ENCODE measurements at places on chromosomes 11 and 22. TPM values are rescaled to one million over a fixed set of nuclear protein-coding genes. Genes with fewer than 3 reads are reported as not detected.

DNA sequence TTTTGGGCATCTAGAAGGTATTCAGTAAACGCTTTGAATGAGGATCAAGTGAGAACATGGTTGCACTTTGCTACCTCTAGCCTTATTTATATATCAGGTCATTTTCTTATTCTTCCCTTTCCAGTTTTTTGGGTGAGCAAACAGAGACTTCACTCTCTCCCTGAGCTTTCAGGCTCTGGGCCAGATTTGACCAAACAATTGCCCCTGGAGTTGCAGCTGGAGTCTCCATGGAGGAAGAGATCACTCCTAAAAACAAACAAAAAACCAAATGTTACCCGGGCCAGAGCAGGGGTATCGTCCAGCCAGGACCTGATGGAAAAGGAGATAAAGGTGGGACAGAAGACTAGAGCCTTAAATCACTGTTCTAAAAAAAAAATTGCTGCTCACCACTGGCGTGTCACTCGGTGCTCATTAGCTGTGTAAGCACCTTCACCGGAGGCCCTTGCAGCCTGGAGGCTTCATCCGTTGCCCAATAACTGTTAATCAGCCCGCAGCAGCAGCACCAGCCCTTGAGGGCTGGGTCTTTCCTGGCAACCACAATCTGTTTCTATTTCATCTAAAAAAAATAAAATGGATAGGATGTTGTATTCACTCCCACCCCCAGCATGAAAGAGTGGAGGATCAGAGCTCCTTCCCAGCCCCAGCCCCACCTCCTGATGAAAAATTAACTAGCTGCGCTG is 125.0 kb downstream of the PKNOX2 start:
- DNase-seq, result no peak

DNA sequence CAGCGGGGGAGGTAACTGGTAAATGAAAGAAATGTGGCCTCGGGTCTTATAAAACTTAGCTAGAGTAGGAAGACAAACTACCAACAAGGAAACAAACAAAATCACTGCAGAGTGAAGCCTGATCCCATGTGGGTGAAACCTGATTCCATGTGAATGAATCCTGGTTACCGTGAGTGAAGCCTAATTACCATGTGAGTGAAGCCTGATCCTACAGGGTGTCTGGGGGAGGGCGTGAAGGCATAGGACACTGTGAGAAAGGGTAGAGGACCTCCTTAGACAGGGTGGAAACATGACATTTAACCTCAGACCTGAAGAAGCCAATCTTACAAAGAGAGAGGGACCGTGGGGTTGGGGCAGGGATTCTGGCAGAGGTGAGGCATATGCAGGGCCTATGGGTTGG is 106.2 kb upstream of the USP47 start:
- DNase-seq, result no peak

Gene PTGDR2
- under 0.01 TPM for total RNA-seq

DNA sequence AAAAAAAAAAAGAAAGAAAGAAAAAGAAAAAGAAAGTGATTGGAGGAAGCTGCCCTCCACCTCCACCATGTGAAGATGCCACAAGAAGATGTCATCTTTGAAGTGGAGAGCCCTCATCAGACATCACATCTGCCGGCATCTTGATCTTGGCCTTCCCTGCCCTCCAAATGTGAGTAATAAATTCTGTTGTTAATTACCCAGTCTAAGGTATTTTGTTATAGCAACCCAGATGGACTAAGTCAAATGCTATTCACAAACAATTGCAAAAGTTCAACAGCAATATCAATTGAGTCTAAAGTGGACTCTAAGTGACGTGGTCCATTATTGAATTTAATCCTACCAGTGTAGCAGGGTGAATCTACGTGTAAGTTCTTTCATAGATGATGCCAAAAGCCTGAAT is 55.9 kb upstream of the NUP160 start:
- peak; percentile 64 for DNase-seq

- peak; percentile 17 for DNase-seq
Observed at GRCh38 chr11:27977031-27977430, 130.9 kb downstream of the KIF18A start.

- no peak for DNase-seq
Observed at GRCh38 chr11:119299416-119299815, 17.5 kb downstream of the MCAM start.

GRCh38 chr11:68832476-68833181 is 9.1 kb downstream of the CPT1A start:
- DNase-seq, result no peak

- no peak for DNase-seq
Observed at GRCh38 chr11:9222654-9223053, 42.5 kb downstream of the DENND5A start.

Gene OR52N4
- not detected for total RNA-seq

DNA sequence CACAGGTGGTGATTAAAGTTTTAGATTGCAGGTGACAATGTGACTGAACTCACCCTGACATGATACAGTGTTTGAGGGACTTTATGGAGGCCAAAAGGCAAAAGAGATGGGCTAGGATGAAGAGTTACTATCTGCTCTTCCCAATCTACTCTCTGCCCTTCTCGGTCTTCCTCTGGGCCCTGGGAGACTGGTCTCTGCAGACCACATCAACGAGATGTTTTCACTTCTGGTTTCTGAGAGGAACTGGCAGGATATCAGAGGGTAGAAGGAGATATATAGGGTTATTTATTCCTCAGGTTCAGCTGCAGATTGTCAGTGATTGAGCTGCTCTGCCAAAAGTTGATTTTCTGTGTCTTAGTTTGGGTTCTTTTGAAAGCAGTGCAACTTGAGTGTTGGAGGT is 32.4 kb upstream of the CD44 start:
- no peak for DNase-seq

DNA sequence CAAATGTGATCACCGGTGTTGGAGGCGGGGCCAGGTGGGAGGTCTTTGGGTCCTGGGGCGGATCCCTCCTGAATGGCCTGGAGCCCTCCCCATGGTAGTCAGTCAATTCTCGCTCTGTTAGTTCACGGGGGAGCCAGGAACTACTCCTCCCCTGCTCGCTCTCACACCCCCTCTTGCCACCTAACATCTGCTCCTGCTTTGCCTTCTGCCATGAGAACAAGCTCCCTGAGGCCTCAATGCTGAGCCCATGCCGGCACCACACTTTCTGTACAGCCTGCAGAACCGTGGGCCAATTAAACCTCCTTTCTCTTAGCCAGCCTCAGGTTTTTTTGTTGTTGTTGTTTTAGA is 135.7 kb downstream of the SHANK2 start:
- DNase-seq, result no peak

Gene USH1C
- not detected for total RNA-seq

DNA sequence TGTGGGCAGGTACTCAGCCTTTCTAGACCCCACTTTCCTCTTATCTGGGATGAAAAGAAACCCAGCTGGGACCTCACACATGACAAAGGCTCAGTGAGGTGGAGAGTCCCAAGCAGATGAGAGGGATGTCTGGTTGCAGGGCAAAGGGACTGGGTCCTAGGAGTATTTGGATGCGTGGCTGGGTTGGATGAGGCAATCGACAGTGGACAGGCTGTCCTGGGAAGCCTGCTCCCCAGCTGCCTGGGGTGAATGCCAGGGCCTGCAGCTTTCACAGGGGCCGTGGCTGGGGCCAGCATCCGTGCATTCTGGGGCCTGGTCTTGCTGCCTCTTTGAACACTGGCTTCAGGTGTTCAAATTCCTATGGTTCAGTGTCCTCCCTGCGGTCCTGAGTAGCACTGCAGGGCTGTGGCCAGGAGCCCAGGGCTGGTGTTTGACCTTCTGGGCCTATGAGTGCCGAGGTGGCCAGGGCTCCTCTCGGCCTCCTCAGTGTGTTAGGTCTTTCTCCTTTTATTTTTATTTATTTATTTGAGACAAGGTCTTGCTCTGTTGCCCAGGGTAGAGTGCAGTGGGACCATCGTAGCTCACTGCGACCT is 65.3 kb downstream of the MCM5 start:
- DNase-seq, result no peak

Gene OR51I1
- total RNA-seq, result not detected

- DNase-seq, result no peak
Observed at GRCh38 chr11:861105-861479, 18.4 kb downstream of the TSPAN4 start.

GRCh38 chr11:22991196-22991595 is 130.9 kb upstream of the CCDC179 start:
- no peak for DNase-seq

- DNase-seq, result peak; percentile 98
Observed at GRCh38 chr22:38239101-38239761, 33.6 kb downstream of the TMEM184B start.

DNA sequence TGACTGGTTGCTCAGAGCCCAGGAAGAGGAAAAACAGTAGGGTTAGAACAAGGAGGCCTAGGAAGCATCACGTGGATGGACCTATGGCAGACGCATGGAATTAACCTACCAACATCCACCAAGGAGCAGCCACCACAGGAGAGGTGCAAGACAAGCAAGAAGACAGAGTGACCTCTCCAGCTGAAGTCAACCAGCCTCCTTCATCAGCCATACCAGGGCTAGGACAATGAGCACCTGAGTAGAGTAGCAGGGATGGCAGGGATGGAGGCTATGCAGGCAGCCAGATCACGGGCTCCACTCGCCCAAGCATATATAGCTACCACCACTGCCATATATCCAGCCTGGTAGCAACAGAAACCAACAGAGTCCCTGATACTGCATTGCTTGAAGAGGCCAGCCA is 202.1 kb upstream of the B3GAT1 start:
- no peak for DNase-seq

Gene OR2AT4
- total RNA-seq, result not detected

Gene MALAT1
- 5,244 TPM for total RNA-seq

GRCh38 chr11:46102843-46103242 is 18.4 kb downstream of the PHF21A start:
- DNase-seq, result no peak

- no peak for DNase-seq
Observed at GRCh38 chr11:17211286-17211685, 3.5 kb upstream of the PIK3C2A start.

Gene SNX15
- 8.1 TPM for total RNA-seq

Gene LRRC55
- not detected for total RNA-seq

DNA sequence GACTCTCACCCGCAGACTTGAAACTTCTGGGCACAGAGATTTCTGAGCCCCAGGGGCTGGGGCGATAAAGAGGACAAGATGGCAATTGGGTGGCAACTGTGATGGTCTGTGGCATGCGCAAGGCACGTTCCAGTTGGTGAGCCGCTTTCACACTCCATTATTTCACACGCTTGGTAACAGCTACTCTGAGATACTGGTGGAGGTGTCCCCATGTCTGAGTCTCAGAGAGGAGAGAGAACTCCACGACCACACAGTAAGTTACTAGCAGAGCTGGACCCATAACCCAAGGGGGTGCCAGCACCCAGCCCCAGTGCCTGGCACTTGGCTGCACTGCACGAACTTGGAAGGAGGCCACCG is 6.0 kb upstream of the KCNJ4 start:
- no peak for DNase-seq

Gene RNF215
- total RNA-seq, result 15.8 TPM

All from IMR-90 (cell line).